Muscle of back (tissue), 13 donors: ENCODE measurements at places on chromosomes 1 and 21. TPM values are rescaled to one million over a fixed set of nuclear protein-coding genes. Genes with fewer than 3 reads are reported as not detected.

GRCh38 chr1:223737342-223737741 lies 25.0 kb downstream of the CAPN2 start:
- DNase-seq, result no peak

VWA5B1 gene
- 0.31 TPM for polyA plus RNA-seq

RHCE gene
- polyA plus RNA-seq, result 0.47 TPM

DNA sequence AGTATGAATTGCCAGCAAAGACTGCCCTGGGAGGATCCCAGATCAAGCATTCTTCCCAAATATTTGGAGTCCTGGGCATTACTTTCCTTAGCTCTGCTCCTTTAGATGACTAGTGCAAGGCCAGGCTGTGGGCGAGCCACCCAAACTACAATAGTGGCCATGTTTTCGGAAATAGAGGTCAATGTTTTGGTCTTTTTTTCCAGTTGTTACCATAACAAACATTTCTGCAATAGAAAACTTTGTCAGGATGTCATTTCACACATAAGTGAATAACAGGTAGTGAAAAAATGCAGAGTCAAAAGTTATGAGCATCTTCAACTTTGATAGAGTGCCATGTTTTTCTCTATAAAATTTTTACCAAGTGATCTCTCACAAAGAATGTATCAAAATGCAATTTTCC lies 25.2 kb upstream of the OR10J4 start:
- no peak for DNase-seq

DNA sequence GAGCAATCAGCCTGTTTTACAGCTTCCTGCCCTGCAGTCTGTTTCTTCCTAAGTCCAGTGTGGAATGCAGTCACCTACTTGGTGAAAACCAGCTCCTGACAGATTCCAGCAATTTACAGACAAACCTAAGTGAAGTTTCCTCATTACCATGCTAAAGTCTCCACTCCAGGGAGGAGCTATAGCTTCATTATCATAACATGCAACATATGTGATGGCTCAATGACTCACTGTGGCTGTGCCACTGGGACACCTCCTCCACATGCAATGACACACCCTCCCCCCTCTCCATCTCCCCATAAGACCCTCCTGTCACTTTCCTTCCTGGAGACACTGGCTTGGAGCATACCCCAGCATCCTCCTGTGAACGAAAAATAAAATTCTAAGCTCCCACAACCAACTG lies 125.2 kb downstream of the MAP3K21 start:
- DNase-seq, result no peak

- DNase-seq, result peak; percentile 75
Measured at GRCh38 chr1:2192031-2192995, 2.3 kb downstream of the FAAP20 start.

PRAMEF14 gene
- polyA plus RNA-seq, result not detected

DNA sequence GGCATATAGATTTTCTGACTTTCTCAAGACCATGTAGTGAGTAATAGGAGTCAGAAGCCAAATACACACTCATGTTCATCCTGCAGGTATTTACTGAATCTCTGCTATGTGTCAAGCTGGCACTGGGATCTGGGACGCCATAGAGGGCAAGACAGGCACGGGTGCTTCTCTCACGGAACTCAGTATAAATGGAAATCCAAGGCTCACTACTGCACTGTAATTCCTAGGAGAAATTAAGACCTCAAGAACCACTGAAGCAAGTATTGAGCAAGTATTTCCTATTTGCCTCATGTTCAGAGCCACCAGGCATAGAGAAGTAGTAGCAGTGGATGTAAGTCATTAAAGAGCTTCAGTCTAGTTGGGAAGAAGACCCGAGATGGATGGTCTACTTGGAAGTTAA lies 38.9 kb downstream of the EIF2D start:
- no peak for DNase-seq

- no peak for DNase-seq
Measured at GRCh38 chr1:180728472-180729106, 96.8 kb downstream of the XPR1 start.

RIMKLA gene
- polyA plus RNA-seq, result 0.89 TPM

GRCh38 chr1:40391688-40392145 lies 18.2 kb downstream of the SMAP2 start:
- no peak for DNase-seq
